ENCODE measurements at places on chromosomes 13 and 19.

- DNase-seq: no peak
These were observed 637 bp upstream of the PDS5B start for GRCh38 chr13:32585550-32586079.

DNA sequence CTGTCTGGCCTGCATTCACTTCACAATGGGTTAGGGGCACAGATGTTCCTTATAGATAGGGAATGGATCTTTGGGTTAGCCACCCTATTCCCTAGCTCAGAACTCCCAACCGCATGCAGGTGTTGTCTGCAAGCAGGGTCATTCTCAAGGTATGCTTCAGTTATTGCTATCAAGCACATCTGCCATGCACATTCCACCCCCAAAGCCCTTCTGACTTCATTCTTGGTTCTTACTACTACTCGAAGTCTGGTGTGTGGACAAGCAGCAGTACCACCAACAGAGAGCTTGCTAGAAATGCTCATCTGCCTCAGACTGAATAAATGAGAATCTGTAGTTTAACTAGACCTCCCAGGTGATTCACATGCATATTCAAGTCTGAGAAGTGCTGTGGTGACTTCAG lies 31.3 kb downstream of the SERPINE3 start:
- no peak for DNase-seq

GRCh38 chr13:84563611-84564010 lies 681.3 kb upstream of the SLITRK1 start:
- no peak for DNase-seq

DNA sequence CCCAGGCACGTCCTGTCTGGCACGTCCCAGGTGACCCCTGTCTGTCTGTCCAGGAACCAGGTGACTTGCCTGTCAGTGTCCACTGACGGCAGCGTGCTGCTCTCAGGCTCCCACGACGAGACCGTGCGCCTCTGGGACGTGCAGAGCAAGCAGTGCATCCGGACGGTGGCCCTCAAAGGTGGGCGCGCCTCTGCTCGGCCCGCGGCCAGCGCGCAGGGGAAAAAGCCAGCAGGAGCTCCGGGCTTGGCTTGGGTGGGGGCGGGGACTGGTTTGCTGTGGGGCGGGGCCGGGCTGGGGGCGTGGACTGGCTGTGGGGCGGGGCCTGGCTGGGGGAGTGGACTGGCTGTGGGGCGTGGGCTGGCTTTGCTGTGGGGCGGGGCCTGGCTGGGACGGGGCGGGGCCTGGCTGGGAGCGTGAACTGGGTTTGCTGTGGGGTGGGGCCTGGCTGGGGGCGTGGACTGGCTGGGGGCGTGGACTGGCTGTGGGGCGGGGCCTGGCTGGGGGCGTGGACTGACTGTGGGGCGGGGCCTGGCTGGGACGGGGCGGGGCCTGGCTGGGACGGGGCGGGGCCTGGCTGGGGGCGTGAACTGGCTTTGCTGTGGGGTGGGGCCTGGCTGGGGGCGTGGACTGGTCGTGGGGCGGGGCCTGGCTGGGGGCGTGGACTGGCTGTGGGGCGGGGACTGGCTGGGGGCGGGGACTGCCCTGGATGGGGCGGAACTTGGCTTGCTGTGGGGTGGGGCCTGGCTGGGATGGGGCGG lies 7.2 kb downstream of the WDR18 start:
- peak; percentile 37 for DNase-seq

- DNase-seq: no peak
These were observed 260.0 kb downstream of the NDFIP2 start for GRCh38 chr13:79740991-79741390.

DNA sequence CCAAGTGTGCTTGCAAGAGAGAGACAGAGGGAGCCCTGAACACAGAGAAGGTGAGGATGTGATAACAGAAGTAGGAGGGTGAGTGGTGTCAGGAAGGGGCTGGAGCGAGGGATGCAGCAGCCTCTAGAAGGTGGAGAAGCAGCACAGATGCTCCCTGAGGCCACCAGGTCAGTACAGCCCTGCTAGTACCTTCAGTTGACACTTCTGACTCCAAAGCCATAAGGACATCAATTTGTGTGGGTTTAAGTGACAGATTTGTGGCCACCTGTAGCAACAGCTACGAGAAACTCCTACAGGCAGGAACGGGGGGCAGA lies 6.9 kb downstream of the ERICH4 start:
- no peak for DNase-seq

- DNase-seq: no peak
These were observed 319 bp downstream of the NKG7 start for GRCh38 chr19:51372021-51372648.

- no peak for DNase-seq
These were observed 1.7 kb upstream of the ELANE start for GRCh38 chr19:850221-850978.

DNA sequence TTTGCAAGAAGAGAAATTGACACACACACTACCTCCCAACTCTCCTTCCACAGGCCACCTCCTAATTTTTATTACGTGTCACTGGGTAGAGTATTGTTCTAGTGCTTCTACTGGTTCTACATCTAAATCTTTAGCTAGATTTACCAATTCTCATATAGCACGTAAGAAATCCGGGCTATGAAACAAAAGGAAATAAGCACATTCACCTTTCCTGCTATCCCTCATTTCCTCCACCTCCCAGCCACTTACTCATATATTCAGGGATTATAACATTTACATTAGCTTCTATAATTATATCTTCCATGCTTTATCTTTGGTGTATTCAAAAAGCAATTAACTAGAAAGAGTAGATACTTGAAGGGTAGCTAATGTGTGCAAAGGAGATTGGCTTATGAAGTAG lies 39.7 kb downstream of the USP12 start:
- no peak for DNase-seq

DNA sequence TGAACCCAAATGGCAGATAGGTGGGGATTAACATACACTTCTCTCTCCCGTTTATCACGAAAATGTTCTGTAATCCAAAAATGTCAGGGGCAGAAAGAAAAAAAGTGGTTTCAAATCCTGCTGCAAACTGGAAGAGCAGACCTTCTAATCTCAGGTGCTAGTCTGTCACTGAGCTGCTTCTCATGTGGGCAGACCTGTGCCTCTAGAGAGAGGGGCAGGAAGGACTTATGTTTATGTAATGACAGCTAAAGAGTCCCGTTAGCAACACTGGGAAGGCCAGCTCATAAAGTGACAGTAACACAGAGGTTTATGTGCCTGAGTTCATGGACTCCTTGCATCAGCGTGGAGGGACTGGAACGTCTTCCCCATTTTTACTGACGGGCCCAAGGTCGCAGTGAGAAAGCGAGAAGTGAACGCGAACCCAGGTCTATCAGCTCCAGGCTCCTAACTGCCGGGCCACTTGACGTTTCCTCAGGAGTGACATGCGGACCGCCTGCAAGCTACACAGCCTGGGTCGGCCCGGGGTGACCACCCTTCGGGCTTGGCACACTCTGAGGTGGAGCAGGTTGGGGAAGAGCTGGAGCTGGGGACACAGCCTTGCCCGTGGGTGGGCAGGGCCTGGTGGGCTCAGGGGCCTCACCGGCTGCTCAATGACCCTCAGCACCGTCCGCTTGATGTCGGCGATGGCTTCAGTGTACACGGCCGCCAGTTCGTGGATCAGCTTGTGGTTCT lies 9.6 kb upstream of the RSPH6A start:
- DNase-seq: no peak

GRCh38 chr13:79401259-79402070 lies 4.6 kb downstream of the RBM26 start:
- no peak for DNase-seq

GRCh38 chr13:23822252-23822824 lies 66.9 kb downstream of the MIPEP start:
- DNase-seq: no peak

GRCh38 chr13:74554569-74555275 lies 420.5 kb upstream of the KLF12 start:
- DNase-seq: no peak

DNA sequence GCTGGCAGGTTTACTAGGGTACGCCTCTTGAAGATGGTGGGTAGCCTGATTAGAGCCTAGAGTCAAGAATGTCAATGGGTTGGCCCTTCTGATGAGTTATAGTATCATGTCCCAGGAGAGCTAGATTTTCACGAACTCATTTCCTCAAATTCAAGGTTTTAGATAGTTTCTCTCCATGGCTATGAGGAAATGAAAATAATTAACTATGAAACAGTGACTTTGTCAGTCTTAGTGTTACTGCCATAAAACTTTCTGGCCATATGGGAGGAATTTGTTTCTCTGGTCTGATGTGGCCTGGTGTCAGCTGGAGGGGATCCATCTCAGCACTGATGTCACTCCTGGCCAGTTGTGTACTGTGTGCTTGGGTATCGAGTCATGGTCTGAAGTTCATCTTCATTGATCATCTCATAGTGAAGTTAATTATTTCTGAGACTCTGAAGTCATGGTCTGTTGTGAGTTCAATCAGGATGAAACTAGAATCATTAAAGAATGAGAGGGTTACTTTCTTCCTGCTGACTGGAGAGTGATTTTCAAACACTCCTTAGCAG lies 49.4 kb upstream of the TNFSF11 start:
- no peak for DNase-seq

DNA sequence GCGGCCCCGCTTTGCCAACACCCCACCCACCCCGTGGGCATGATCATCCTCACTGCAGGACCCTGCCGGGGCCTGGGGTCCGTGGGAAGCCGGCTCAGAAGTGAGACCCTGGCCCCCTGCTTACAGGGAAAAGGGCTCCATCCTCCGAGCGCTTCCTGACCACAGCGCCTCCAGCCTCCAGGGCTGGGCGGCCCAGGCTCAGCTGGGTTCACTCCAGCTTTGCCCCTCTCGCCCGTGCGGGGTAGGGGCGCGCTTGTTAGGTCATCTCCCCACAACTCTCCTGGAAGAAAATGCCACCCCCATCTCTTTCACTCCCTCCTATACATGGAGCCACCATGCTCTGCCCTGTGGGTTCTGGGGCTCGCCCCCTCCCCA lies 6.6 kb upstream of the C1QTNF9B start:
- DNase-seq: no peak

GRCh38 chr19:30207357-30207756 lies 164.8 kb upstream of the ZNF536 start:
- DNase-seq: no peak

DNA sequence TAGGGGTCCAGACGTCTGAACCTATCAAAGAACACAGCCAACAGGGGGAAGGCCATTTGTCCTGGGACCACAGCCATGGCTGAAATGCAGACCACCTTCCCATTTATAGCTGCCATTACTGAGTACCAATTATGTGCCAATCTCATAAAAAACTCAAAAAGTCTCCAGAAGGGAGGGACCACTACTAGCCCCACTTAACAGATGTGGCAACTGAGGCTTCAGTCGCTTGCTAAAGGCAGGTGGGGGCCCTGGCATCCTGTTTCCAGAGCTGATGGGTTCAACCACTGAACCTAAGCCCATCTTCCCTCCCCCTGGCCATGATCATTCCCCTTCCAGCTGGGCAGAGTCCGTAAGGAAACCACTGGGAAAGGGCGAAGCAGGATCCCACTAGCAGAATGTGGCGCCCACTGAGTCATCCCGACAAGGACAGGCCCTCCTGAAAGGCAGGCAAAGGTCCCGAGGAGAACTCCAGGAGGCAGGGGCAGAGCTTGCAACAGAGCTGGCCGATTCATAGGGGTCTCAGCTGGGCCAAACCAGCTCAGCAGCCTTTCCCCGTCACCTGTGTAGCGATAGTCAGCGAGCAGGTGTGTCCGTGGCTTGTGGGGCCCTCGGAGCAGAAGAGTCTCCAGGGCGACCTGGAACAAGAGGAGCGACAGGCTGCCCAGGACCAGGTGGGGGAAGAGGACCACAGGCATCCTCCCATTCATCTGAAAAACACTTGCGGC lies 14.3 kb upstream of the NAPA start:
- DNase-seq: no peak

DNA sequence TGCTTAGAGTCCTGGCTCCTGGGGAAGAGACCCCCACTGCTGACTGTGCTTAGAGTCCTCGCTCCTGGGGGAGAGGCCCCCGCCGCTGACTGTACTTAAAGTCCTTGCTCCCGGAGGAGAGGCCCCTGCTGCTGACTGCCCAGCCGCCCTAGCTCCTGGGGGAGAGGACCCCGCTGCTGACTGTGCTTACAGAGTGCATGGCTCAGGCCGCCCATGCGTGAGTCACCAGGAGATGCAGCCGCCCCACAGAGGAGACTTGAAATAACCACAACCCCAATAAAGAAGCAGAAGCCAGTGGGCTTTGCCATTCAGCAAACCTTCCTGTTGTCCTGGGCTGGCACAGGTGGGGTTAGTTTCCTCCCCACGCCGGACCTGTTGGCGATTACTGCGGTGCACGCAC lies 79.2 kb upstream of the C13orf46 start:
- no peak for DNase-seq

GRCh38 chr19:17309965-17310461 lies 650 bp downstream of the DDA1 start:
- DNase-seq: no peak

DNA sequence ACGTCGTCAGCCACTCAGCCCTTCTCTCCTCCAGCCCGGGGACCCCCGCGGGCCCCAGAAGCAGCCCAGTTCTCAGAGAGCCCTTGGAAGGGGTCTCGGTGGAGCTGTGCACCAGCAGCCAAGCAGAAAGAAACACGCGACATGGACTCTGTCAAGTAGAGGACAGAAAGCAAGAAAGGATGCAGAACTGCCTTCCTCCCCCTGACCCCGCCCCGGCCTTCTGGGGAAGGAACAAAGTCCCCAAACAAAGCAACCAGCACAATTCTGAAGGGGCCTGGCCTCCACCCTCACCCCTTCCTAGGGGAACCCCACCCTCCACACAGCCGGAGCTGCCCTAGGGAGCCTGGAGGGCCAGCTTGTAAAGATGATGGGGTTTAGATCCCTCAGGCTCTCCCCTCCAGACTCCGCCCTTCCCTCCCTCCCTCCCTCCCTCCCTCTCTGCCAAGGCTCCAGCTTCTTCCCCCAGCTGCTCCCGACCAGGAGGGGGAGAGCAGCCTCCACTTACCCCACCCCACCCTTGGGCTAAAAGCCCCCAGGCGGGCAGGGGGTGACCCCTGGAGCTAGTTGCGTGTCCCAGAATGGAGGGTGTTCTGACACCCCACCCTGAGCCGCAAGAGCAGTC lies 7.8 kb downstream of the LYL1 start:
- no peak for DNase-seq

DNA sequence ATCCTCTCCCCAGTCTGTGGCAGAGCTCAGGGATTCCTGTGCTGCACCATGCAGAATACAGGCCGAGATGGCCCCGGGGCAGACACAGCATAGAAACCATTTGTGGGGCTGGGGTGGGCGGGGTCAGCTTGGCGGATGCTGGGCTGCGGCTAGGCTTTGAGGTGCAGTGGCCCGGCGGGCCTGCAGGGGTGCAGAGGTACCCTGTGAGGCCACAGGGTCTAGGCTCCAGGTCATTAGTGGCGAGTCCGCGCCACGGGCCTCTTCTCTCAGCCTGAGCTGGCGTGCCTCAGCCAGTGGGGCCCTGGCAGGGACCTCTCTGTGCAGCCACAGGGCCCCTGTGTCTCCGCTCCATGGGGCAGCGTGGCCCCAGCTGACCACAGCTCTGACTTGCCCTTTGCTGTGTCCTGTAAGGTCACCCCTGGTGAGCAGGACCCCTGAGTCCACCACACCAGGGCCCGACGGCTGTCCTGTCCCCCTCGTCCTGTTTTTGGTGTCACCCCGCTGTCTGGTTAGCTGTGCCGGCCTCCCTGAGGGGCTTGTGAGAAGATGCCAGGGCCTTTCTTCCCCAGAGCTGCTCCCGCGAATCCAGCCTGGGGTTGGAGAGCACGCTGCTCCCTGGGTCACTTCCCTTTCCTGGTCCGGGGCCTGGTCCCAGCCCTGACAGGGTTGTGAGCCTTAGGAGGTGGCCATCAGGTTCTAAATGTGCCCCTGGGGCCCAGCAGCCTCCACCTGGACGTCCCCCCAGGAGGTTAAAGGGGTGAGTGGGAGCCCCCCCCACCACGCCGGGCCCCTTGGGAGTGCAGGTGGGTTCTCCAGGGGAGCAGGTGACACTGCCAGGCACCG lies 12.1 kb downstream of the KDM4B start:
- DNase-seq: no peak
